ENCODE measurements at places on chromosomes 12 and 14.
A peak's percentile ranks its signal among the peaks of the same experiment; 100 is the strongest.

DNA sequence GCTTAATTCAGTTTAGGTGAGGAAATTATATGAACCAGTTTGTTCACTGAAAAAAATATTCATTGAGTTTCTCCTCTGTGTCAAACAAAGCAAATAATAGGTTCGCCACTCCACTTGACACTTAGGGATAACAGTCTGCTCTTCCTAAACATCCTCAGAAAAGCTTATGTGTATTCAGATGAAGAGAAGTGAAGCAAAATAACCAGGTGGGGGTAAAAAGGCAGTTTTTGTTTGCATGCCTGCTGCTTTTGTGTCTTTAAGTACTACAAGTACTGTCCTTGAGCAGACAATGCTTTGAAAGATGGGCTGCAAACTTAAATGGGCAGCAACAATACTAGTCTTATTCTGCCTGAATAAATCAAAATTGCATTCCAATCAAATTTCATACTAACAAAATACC, 910.7 kb upstream of the MDGA2 start:
- DNase-seq, result no peak

DNA sequence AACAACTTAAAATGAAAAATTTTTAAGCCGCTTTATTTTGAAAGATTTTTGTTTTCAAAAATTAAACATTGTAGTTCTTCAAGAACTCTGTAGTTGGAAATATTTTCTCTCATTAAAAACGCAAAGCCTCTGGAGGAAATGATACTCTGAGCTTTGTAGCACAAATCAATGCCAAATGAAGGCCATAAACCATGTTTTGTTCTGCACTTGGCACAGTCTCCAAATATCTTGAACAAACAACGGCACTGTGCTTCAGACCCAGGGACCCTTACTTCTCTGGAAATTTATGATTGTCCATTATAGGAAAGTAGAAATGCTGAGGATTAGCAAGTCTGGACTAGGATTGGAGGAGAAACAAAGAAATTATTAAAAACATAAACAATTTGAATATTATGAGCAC, 160.8 kb upstream of the BMP4 start:
- DNase-seq, result no peak

DNA sequence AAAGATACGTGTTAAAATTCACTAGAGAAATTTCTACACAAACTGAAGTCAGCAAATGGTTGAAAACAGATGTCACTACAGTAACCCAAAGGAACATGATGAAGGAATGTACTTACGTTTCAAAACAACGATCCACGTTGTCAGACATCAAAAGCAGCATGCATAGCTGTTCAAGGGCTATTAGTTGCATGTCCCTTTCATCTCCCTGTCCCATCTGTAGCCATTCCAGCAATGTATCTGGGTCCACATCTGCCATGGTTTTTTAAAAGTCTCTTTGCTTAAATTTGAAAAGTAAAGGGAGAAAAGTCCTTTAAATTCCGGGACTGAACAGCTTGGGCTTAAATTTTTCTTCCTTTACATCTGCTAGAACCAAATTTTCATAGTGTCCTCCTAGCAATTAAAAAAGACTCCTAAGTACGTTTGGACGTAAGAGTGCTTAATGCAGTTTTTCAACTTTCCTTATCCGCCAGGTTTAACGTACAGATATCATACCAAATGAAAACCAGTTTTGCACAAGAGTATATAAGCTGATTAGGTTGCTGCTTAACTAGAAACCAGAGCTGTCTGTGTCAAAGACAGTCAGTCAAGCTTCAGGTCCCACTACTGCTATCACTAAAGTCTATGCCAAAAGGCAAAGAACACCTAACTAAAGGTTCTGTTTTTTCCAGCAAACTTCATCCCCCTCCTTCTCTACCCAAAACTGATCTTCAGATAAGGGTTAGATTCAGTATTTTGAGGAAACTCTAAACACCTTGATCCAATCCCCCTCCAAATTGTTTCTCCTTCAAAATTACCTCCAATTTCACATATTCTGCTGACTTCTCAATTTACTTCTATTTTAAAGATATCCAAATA, 1.7 kb downstream of the HECTD1 start:
- DNase-seq, result peak; percentile 92

DNA sequence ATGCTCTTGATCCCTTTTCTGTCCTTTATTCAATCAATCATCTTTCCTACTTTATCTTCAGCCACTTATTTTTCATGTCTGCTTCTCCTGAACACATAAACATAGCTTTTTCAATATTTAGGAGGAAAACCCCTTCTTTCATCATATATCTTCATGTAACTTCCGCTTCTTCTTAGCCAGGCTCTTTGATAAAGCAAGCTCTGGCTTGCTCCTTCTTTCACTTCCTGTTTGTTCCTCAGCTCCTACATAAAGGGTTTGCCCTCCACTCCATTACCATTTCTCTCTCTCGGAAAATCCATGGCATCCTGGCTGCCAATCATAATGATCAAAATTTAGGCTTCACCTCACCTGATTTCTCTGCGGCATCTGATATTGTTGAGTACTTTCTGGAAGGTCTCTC, 33.7 kb upstream of the HELB start:
- DNase-seq, result no peak

DNA sequence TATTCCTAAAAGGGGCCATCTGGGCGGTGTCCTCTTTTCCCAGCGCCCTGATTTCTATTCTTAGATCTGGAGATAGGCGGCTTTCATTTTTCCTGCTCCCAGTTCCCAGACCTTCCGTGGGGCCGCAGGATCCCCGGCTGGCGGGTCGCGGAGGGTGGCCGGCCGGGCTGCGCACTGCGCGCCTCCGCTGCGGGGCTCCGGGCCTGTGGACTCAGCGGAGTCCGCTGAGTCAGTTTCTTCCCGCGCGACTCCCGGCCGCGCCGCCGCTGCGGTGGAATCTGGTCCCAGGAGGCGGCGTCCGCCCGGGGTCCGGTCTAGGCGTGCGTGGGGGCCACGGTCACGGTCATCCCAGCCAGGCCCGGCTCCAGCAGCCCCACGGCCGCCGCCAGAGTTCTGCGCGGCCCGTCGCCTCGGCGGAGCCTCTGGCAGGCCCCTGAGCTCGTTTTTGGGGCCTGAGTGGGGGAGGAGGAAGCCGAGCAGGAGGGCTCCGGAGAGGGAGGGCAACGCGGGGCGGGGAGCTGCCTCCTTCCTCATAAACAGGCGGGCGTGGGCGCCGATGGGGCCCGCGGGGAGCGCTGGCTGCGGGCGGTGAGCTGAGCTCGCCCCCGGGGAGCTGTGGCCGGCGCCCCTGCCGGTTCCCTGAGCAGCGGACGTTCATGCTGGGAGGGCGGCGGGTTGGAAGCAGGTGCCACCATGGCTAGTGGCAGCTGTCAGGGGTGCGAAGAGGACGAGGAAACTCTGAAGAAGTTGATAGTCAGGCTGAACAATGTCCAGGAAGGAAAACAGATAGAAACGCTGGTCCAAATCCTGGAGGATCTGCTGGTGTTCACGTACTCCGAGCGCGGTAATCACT, at the start of gene LRRK2:
LRRK2 (plus strand) TSS at position 559 of the 853 bp plus-strand sequence; CDS start at position 694, 135 bp downstream.
- peak; percentile 42 for DNase-seq

- no peak for DNase-seq
Observed at GRCh38 chr12:82874945-82875344, 188.2 kb downstream of the TMTC2 start.

DNA sequence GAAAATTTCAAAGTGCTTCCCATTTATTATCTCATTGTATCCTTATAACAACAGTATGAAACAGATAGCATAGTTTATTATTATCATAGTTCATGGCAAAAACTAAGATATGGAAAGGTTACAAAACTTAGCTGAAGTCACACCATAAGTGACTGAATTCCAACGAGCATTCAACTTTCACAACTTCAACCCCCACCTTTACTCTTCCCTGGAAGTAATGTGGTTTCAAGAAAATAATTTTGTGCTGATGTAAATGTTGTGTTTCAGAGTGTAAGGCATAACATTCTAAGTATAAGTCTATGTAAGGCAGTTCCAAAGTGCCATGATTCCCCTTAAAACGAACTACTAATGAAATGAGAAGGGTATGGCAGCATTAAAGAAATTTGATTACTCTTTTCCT, 454.5 kb downstream of the BCAT1 start:
- DNase-seq, result peak; percentile 54

DNA sequence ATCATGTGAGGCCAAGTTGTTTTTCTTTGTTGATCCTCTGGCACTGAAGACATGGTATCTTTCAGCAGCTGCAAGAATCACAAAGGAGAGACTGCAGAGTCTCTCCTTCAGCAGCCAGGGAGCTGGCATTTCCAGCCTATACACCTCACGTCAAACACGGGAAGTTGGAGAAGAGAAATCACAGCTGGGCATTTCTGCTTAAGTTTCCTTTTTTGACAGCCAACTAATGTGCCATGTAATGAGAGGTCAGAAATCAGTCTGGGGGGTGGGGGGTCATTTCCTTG, 28.3 kb downstream of the PHLDA1 start:
- no peak for DNase-seq

GRCh38 chr12:124681779-124682391, 114.5 kb upstream of the NCOR2 start:
- peak; percentile 81 for DNase-seq

- DNase-seq, result no peak
Observed at GRCh38 chr12:68832504-68832867, 24.5 kb downstream of the MDM2 start.

DNA sequence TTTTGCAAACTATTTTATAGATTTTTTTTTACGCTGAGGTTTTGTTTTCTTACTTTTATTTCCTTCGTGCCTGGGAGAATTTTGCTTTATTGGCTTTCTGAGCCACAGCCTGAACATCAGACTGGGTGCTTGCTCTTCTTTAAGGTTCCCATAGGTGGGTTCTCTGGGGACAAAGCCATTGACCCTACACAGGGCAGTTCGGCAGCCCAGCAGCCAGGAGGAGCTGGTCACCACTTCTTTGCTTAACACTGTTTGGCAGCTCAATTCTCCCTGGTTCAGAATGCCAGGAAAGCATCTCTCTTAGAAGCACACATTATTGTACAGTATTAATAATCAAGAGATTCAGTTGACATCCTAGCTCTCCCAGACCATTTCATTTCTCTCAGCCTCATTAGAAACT, 140.8 kb upstream of the NEDD1 start:
- no peak for DNase-seq

DNA sequence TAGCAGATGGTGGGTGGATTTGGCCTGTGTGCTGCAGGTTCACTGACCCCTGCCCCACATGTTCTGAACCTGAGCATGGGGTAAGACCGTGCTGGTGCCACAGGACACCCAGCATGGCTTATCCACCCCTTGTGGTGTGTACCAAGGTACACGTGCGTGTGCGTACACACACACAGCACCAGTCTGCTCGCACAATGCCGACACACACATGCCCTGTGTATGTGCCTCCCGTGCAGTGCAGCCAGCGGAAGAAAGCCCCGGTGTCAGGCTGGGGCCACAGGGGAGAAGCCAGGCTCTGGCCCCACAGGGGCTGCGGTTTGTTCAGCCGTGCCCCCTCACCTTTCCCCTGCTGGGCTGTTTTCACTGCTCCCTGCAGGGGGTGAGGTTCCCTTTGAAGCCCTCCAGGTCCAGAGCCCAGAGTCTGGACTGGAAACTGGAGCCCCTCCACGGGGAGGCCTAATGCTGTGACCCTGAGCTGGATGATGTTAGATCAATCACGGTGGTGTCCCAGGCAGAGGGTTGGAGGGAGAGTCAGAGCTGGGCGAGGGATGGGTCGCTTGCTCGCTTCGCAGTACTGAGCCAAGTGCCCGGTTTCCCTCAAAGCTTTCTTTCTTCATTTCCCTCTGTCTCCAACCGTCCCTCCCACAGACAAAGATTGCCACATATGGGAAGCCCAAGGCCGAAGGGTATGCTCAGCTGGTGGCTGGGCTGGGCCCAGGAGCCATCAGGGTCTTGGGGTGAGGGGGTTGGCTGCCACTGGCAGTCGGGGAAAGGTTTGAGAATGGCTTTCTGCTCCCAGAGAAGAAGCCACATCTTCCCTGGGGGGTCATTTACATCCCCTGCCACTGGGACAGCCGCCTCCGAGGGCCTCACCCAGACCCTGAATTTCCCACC, 6.2 kb downstream of the DTX1 start:
- DNase-seq, result no peak
